ENCODE measurements at places on chromosomes 11 and 22.

GRCh38 chr11:118895093-118896039 is 11.7 kb downstream of the CXCR5 start:
- no peak for DNase-seq

GRCh38 chr11:73293356-73293936 is 14.6 kb upstream of the ARHGEF17 start:
- no peak for DNase-seq

DNA sequence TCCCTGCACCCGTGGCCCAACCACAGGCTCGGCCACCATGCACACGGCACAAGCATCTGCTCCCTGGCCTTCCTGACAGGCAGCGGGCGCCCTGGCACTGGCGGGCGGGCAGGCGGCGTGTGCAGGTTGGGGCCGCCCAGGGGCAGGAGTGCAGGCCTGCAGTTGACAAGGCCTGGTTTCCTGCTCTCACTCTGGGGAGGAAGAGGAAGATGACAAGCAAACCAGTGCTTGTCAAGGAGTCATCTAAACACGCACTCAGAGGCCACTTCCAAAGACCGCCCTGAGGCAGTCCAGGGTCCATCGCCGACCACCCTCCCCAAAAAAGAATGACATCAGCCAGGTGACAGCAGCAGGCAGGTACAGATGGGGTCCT is 65.3 kb upstream of the LINC01488 start:
- peak; percentile 56 for DNase-seq

GRCh38 chr11:108620958-108621772 is 27.6 kb upstream of the EXPH5 start:
- no peak for DNase-seq

DNA sequence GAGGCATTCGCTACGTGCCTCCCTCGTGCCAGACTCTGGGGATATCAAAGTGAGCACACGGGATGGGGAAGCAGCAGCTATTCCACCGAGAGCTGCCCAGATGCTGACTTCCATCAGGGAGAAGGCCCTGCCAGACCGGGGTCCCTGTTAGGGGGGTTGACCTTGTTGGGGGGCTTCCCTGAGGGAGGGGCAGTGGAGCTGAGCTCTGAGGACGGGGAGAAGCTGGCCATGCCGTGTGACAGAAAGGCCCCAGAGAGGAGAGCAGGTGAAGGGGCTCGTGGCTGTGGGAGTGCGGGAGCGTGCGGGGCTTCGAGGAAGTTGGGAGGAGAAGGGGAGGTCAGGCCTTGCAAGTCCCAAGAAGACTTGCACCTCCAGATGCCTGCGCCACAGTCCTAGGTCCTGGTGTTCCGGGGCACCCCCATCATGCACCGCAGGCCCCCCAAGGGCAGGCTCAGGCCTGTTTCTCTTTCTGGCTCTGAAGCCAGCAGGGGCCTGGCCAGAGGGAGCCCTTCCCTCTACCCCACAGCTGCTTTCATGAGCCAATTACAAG is 94.4 kb downstream of the ARHGAP8 start:
- no peak for DNase-seq

All from Kasumi-1 (cell line).